ENCODE measurements at places on chromosomes 2 and 18.

GRCh38 chr18:72041313-72042032, 502.7 kb downstream of the CBLN2 start:
- DNase-seq: no peak

DNA sequence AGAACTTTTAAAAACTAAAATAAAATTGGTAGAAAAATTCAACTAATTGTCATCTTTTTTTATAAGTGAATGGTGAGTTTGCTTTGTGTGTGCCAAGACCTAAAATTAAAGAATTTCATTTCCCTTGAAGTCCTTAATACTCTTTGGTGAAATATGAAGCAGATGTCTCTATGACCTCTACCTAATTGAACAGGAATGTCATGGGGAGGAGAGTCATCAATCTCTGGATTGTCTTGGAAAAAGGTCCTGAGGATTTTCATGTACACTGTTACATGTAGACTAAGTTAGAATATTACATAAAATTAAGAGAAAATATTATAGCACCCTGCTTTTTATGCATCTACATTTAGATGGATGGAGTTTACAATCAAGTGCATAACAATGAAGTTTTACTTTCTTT, 177.9 kb upstream of the LRP1B start:
- DNase-seq: no peak

DNA sequence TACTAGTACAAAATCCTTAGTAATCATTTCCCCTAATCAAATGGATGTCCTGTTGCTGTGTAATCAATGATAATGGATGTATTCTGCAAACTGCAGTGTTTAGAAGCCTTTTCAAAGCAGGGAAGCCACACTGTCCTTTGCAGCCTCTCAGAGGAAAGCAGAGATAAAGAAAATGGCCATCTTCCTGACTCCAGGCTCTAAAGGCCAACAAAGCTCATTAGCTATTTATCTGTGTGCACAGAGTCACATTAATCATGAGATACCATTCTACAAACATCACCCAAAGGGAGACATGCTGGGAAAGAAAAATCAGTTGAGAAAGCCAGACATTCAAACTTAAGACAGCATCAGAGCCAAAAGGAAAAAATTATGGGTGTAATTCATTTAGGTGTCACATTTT, 165.0 kb downstream of the RAD51AP2 start:
- no peak for DNase-seq

DNA sequence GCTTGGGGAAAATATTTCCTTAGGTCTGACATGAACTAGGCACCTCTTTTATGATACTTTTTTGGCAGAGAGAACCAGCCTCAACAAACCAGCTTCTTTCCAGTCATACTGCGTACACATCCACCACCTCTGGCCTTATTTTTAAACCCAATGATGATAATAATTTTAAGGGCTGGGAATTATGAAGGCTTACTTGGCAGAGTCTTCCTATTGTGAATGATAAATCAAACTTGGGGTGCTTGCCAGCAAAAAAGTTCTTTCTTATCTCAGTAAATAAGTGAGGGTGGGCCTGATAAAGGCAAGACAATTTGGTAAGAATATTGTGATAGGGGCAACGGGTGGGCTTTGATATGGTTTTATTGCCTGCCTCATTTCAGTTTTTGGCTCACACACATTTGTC, 1230.2 kb upstream of the ZEB2 start:
- DNase-seq: no peak

- no peak for DNase-seq
Measured at GRCh38 chr2:49164729-49165128, 10.4 kb upstream of the FSHR start.

DNA sequence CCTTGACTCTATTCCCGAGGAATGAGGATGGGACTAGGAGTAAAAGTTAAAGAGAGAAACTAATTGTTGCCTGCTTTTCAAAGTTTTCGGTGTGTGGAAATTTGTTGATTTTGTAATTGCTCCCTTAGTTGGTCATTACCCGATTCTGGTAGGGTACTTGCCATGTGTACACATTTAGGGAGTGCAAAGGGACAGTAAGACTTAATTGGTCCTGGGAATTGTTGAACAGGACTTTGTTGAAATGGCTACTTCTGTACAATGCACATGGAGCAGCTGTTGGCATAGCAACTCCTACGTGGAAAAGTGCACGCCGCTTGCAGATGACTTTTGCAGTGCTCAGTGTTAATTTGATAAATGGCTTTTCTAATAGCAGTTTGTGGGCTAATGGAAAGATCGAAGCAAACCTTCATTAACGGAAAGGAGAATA, 22.9 kb downstream of the EPAS1 start:
- DNase-seq: no peak

GRCh38 chr18:58207520-58208152, 163.6 kb downstream of the NEDD4L start:
- DNase-seq: no peak

GRCh38 chr2:5538772-5539171, 153.4 kb upstream of the SOX11 start:
- DNase-seq: no peak

DNA sequence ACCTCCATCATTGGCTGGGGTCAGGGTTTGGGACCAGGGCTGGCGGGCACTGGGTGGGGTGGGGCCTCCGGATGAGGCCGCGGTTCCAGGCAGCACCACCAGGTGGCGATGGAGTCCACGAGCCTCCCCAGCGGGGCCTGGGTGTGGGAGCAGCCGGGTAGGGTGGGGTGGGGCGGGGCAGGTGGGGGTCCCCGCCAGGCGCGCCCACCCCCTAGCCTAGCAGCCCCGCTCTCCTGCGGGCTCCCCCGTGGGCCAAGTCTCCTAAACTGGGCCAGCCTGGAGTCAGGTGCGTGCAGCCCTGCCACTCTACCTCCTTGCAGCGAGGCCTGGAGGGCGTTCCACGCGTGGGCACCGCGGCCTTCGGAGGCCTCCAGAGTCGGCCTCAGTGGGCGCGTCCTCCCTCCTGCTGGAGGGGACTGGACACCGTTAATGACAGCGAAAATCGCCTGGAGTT, 187.5 kb downstream of the TWIST2 start:
- no peak for DNase-seq

- no peak for DNase-seq
Measured at GRCh38 chr2:217790681-217791392, 212.0 kb downstream of the TNS1 start.

GRCh38 chr2:182717416-182717815, 1.4 kb downstream of the DNAJC10 start:
- DNase-seq: no peak

- no peak for DNase-seq
Measured at GRCh38 chr18:69401972-69402532, 1.4 kb downstream of the DOK6 start.

GRCh38 chr2:67463810-67464209, 66.7 kb downstream of the ETAA1 start:
- DNase-seq: no peak

DNA sequence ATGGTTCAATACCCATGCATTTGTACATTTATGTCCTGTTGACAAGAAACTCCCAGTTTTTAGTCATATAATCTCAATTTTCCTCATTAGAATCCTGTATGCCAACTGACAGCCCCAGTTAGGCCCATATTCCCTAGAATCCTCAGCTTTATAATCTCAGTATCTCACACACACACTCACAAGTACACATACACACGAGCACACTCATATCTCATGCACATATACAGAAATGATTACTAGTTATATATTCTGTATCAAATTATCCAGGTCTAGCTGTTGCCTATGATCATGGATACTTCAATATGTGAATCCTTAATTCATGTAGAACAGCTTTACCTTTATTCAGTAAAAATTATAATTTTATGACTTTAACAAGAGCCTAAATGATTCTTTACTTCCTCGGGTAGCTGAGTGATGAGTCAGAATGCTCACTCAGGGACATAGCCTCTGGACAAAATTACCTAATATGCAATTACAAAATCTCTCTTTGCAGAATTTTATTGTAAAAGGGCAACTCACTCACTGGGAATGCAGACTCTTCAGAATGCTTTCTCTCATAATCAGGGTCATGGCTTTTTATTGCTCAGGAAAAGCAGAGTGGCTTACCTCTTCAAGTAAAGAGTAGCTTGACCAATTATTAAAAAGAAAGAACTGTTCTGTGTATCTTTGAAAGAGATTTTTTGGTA, 193.6 kb upstream of the PIK3C3 start:
- DNase-seq: peak; percentile 23

GRCh38 chr2:11820650-11821049, 74.2 kb downstream of the LPIN1 start:
- no peak for DNase-seq

GRCh38 chr2:161045726-161046125, 114.5 kb upstream of the TANK start:
- no peak for DNase-seq

GRCh38 chr2:66698091-66698490, 263.2 kb downstream of the MEIS1 start:
- DNase-seq: no peak

- no peak for DNase-seq
Measured at GRCh38 chr2:48180557-48180956, 274.3 kb upstream of the FBXO11 start.

GRCh38 chr2:42810971-42811811, 18.8 kb upstream of the HAAO start:
- DNase-seq: peak; percentile 47

DNA sequence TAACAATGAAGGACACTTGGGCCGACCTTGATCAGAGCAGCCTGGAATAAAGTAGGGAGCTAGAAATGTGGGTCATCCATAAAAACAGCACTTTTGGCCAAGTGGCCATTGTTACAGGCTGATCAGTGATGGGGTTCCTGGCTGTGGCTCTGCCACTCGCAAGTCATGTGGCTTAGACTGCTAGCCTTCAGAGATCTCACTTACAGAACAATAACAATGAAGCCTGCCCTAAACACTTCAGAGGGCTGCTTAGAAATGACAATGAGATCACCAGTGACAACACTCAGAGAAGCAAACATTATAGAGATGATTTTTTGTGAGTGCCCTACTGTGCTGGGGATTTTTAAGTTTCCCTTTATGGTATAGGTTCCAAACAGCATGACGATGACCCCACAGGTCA, 107.9 kb upstream of the LMAN1 start:
- no peak for DNase-seq

DNA sequence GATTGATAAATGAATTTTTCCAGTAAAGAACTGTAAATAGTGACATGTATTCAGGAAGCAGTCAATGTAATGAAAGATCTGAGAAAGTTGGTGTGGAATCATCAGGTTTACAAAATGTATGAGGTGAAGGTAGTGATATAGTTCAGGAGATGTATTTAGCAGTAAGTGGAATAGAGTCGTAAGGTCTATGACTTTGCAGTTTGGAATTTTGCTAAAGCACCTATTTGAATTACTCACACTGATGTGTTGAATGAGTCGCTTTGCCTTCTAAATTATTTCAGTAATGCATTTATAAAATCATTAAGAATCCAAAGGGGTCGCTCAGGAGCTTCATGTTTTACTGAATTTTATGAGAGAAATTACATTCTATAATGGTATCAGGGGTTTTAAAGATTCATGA, 713.7 kb downstream of the DSC3 start:
- DNase-seq: no peak

- DNase-seq: no peak
Measured at GRCh38 chr2:121245120-121245820, 39.7 kb downstream of the TFCP2L1 start.

DNA sequence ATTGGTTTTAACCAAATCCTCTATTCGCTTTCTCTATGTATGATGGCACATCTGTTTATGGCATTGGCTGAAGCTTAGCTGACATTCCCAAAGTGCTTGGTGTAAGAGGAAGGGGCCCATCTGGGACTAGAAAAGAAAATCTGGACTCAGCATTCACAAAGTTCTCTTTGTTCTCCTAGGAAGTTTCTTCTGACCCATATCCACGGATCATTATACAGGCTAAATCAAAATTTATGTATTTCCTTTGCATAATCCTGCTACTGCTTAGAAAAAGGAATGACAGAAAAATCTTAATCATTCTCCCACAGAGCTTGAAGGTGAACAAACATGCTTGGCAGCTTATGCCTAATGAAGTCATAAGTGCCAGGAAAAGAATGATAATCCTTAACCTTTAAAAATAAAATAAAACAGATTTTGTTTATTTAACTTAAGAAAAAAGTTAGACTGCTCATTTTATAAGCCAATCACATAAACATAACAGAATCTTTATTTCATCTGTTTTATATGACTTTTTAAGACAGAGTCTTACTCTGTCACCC, 88.4 kb downstream of the NYAP2 start:
- no peak for DNase-seq

DNA sequence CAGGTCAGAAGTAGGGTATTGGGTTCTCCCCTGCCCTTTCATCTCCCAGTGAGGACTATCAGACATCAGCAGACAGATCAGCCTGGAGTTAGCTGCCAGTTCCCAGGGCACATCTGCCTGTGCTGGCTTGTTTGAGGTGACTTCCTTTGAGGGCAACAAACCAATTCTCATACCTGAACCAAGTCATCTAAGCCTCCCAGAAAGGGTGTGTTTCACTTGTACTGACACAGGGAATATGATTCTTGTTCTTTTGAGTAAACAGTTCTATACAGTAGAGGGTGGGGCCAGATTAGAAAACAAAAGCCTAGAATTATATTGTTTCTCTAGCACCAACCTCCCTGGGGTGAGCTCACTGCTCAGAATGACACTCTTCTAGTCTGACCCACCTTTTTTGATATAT, 591.9 kb downstream of the SLC4A3 start:
- DNase-seq: no peak

GRCh38 chr2:206160807-206161179, 1.1 kb downstream of the EEF1B2 start:
- no peak for DNase-seq

DNA sequence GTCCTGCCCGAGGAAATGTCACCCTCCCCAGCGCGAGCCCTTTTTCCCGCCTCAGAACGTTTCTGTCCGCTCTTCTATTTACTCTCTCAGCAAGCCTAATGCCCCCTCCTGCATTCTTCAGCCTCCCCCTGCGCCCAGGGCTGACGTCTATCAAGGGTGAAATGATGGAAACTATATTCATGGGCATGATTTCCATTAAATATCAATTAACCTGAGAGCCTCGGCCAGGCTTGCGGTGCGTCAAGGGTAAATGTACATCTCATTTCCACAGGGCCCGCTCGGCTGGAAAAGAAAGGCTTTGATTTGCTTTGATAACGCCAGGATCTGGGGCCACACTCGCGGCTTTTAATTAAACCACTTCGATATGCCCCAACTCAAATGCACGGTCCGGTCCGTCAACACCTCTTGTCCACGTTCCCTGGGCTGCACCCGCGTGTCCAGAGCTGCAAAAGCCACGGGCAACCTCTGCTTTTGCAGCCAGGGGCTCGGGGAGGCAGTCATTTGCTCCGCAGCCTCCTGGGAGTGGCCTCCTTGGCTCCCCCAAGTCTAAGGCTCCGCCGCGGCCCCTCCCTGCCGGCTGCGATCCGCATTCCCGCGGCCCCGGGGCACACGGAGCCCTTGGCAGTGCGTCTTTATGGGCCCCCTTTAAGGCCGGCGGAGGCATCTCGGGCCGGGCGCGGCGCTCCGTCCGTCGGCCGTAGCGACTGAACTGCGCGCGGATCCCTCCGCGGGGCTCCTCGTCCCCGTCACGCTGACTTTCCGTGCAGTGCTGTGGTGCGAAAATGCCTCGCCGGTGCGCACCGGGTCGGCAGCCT, at the start of gene HOXD8:
TSS of gene HOXD8 (plus strand) at position 724 of the 815 bp plus-strand sequence. CDS start 662 bp downstream, outside the sequence.
- no peak for DNase-seq

DNA sequence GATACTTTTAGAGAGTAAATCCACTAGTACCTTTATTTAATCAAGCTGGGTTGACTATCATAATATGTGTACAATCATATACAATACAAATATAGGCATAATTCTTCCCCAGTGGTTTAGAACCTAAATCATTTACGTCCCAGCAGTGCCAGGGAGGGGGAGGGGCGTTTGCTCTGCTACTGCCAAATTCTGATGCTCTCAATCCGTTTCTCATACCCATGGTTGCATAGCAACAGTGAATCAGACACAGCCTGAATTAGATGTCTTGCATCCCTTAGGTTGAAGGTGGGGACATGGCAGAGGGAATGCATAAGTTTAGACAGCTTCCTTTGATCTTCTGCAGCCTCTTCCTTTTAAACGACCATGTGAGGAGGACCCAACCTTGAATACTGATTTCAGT, 135.4 kb downstream of the ABCA12 start:
- peak; percentile 18 for DNase-seq
